ENCODE measurements at places on chromosomes 7 and 10.

GRCh38 chr10:110168601-110169481, 38.6 kb upstream of the MXI1 start:
- DNase-seq = no peak

DNA sequence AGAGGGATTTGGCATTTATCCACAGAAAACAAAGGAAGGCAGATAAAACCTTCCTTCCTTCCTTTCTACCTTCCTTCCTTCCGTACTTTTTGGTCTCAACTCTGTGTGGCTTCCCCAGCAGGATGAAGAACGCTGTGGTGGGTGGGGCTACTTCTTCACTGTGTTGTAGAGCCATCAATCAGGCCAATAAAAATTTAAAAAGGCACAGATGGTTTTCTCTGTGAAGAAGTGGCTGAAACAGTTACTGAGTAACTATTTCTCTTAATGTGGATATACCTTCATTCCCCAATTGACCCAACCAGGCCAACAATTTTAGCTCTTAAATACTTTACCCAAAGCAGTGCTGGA, 75.8 kb downstream of the ZNF92 start:
- no peak for DNase-seq

DNA sequence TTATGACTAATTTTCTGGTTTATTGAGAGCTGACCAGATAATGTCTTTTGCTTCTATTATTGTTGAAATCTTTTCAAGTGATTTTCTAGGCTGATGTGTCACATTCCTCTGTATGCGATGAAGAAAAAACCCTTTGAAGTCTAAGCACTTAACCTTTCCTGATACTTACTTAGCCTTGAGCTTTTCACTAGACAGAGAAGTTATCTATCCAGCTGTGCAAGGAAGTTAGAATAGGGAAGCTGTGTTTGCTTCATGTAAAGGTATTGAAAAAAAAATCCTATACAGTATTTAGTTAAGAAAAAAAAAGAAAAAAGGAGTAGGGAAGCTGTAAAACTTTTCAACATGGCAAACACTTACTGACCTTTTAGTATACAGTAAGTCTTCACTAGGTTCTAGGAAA, 117.6 kb upstream of the DNAJB12 start:
- no peak for DNase-seq

DNA sequence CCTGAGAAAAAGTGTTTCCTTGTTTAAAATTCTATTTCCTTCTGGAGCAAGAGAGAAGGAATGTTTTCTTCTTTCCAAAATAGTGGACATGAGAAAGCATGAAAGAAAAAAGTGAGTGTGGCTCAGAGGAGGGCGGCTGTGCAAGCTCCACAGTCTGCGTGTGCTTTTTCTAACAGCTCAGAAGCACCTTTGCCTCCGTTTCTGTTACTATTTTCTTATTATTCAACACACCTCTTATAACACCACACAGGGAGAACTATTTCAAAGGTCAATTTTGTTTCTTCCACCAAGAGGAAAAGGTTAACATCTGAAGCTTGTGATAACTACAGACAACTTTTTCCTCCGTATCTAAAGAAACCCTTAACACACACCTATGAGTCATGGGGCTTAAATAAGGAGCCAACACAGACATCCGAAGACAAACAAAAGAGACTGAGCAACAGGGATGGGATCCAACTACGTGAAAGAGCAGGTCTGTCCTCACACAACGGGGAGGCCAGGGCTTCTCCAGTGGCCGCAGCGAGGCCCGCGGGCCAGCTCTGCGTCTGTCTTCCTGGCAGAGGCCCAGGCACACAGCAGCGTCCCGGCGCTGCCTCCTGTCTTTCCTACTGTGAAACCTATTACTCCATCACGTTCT, 36.2 kb upstream of the NCAPG2 start:
- DNase-seq = no peak

DNA sequence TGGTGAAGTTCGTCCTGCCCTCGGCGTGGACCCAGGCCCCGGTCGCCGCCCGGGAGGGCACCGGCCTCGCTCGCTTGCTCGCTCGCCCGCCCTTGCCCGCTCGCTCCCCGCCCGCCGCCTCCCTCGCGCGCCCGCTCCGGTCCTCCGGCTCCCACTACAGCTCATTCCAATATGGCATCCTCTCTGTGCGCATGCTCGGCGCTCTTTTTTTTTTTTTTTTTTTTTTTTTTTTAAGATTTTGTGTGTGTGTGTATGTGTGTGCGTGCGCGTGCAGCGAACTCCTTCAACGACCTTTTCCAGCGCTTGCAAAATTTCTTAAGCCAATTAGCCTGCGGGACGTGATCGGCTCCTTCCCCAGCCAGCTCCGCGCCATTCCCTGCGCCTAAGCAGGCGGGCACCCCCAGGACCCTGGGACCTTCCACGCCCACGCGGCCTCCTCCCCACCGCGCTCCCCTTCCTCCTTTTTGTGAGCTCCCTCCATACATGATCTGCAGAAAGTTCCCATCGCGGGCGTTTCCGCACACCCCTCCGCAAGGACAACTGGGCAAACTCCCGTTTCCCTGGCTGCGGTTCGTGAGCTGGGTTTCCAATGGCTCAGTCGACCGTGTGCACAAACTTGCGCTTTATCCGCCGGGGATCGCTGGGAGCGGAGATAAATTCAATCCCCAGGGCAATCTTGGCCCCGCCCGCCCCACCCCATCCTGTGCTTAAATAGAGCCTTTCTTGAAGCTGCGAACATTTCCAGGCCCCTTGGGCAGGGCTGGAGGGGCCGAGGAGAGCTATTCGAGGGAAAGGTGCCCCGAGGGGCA, at the start of gene SFMBT2:
Gene SFMBT2 (minus strand): TSS at position 173 of the 809 bp plus-strand sequence. CDS start 29,136 bp downstream, outside the sequence.
- DNase-seq = peak; percentile 43

- DNase-seq = peak; percentile 72
Measured at GRCh38 chr7:131688738-131689661, 132.6 kb upstream of the PODXL start.

DNA sequence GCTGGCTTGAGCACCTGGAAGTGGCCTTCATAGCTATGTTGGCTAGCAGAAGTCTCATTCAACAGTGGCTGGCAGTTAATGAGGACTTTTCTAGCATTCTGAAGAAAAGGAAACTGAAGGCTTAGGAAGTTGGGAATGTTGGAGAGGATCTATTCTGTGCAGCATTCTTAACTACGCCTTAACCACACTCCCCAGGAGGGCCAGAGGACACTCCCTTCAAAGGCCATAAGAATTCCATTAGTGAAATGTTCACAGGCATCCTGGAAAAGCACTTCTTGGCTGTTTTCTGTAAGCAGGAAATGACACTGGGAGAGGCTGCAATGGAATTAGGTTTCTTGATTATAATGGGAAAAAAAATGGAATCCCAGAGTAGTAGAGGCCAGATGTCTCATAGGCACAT, 188.9 kb downstream of the ARHGAP12 start:
- DNase-seq = no peak

GRCh38 chr10:86959737-86960002, 1.3 kb downstream of the SNCG start:
- DNase-seq = no peak

DNA sequence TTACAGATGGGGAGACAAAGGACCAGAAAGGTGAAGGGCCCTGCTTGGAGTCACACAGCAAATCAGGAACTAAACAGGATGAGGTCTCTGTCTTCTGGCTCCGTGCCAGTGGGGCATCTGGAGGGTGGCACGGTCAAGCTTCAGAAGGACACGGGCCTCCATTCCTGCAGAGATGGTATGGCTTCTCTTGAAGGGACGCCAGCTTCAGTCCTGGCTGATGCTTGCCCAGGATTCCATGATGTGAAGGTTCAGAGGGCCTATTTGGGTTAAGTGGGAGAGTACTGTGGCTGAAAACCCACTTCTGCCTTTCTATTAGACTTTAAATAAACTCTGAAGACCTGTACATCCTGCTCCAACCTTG, 6.1 kb downstream of the RAMP3 start:
- no peak for DNase-seq

DNA sequence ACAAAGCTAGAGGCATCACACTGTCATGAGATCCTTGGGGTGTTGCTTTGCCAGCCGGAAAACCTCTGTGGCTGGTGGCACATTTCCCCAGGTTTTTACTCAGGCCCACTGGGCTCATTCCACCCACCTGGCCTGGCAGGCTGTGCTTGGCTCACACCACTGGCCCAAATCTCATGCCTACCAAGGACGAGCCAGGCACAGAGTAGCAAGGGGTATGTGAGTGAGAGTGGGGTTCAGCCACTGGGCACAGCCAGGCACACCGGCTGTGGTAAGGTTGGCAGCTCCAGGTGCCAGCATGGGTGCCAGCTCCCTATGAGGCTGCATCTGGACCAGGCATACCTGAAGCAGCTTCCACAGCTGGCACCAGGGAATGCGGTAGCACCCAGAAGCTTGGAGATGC, 21.4 kb downstream of the STEAP1 start:
- DNase-seq = no peak

GRCh38 chr7:1341361-1342089, 108.9 kb downstream of the UNCX start:
- DNase-seq = no peak

GRCh38 chr10:125375210-125375609, 214.8 kb upstream of the CTBP2 start:
- no peak for DNase-seq

- no peak for DNase-seq
Measured at GRCh38 chr10:113297226-113297625, 255.6 kb upstream of the HABP2 start.

- no peak for DNase-seq
Measured at GRCh38 chr7:80218723-80219122, 84.1 kb downstream of the GNAI1 start.

Measured in NCI-H2081 (cell line).